ENCODE measurements at places on chromosomes 5 and 9.

DNA sequence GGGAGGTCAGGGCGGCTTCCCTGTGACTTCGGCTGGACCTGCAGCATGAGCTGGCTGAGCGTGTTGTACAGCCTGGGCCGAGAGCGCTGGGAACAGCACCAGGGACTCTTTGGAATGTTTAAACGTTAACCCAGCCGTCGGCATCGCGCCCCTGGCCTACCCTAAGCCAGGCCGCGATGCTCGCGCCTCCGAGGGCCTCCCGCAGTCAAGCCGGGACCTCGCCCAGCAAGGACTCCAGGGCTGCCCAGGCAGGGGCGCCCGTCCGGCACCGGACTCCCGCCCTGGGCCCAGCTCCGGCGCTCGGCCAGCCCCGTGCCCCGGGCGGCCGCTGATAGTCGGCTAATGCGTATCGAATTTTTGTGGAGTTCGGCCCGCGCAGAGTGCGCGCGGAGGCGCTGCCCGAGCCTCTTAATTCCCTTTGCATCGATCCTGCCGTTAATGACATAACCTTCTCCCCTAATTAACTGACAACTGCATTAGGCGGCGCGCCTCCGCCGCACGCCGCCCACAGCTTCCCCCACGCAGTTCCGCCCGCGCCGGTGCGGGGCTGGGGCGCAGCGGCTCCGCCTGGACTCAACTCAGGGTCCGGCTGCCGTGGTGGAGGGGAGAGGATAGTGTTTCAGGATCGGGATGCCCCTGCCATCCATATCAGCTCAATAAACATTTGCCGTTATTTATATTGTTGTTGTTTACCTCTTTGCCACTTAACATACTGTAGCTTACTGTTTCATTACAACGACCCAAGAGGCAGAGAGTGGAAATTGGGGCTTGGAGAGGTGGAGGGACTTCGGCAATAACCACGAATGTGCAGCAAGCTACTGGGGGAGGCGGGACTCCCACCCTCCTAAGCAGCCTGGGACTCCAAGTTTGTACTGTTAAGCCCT, 28.8 kb upstream of the CDC23 start:
- peak overlapping the region; percentile 19 for H3K4me3 ChIP-seq
- H3K27me3 ChIP-seq = no peaks in the 10 kb centered on the region
- no peak for DNase-seq

GRCh38 chr5:103724271-103724670, 161.7 kb upstream of the NUDT12 start:
- no peak for DNase-seq
- H3K4me1 ChIP-seq = no peaks in the 10 kb centered on the region
- no peak overlapping the region for H3K27ac ChIP-seq
- no peaks in the 10 kb centered on the region for H3K36me3 ChIP-seq

DNA sequence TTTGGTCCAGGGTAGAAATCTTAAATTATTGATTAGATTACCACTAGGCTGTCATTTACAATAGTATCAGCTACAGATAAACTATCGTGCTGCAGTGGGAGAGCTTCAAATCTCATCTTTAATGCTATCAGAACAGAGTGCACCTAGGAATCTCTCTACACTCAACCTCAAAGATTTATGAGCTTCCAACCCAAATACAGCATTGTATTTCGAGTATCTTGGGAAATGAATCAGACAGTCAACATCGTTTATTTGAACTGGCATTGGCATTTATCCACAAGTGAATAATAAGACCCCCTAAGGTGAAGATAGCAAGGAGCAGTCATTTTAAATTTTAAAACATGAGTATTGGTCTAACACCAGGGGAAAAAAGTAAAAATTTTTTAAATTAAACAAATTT, 1203.2 kb downstream of the CDH12 start:
- no peaks in the 10 kb centered on the region for H3K36me3 ChIP-seq
- no peak overlapping the region for H3K27ac ChIP-seq
- no peaks in the 10 kb centered on the region for H3K27me3 ChIP-seq
- H3K4me1 ChIP-seq = no peaks in the 10 kb centered on the region

DNA sequence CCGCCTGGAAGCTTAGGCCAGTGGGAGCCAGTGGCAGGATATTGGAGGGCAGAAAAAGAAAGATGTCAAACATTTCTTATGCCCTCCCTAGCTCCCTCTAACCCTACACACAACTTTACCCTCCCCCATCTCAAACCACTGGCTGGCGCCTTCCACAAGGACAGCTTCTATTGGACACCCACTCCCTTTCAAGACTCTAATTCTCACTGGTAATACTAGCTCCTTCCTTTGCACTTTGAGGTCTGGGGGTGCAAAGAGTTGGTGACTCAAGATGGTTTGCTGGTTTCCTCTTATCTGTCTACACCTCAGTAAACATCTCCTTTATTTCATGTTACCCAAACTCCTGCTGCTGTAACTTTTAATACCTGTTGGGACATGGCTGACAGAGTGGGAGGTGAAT, 11.6 kb upstream of the ITGA1 start:
- H3K4me1 ChIP-seq = no peaks in the 10 kb centered on the region
- no peak overlapping the region for H3K27ac ChIP-seq
- DNase-seq = no peak
- H3K4me3 ChIP-seq = no peak overlapping the region
- H3K36me3 ChIP-seq = no peaks in the 10 kb centered on the region
- H3K27me3 ChIP-seq = no peaks in the 10 kb centered on the region

- no peaks in the 10 kb centered on the region for H3K36me3 ChIP-seq
- no peak overlapping the region for H3K4me3 ChIP-seq
- H3K27ac ChIP-seq = peak overlapping the region; percentile 61
- H3K4me1 ChIP-seq = peaks cover 7% of the 10 kb centered on the region
- no peaks in the 10 kb centered on the region for H3K27me3 ChIP-seq
Observed at GRCh38 chr5:26482076-26482809, 556.1 kb downstream of the CDH9 start.

GRCh38 chr5:142977363-142978051, 207.3 kb downstream of the ARHGAP26 start:
- no peak for DNase-seq
- H3K27me3 ChIP-seq = no peaks in the 10 kb centered on the region
- no peaks in the 10 kb centered on the region for H3K36me3 ChIP-seq
- peak overlapping the region; percentile 62 for H3K27ac ChIP-seq

- H3K36me3 ChIP-seq = no peaks in the 10 kb centered on the region
- peak overlapping the region; percentile 3 for H3K4me3 ChIP-seq
- no peak for DNase-seq
- H3K4me1 ChIP-seq = no peaks in the 10 kb centered on the region
- H3K27ac ChIP-seq = peak overlapping the region; percentile 89
Observed at GRCh38 chr5:5164163-5164562, 24.0 kb downstream of the ADAMTS16 start.

DNA sequence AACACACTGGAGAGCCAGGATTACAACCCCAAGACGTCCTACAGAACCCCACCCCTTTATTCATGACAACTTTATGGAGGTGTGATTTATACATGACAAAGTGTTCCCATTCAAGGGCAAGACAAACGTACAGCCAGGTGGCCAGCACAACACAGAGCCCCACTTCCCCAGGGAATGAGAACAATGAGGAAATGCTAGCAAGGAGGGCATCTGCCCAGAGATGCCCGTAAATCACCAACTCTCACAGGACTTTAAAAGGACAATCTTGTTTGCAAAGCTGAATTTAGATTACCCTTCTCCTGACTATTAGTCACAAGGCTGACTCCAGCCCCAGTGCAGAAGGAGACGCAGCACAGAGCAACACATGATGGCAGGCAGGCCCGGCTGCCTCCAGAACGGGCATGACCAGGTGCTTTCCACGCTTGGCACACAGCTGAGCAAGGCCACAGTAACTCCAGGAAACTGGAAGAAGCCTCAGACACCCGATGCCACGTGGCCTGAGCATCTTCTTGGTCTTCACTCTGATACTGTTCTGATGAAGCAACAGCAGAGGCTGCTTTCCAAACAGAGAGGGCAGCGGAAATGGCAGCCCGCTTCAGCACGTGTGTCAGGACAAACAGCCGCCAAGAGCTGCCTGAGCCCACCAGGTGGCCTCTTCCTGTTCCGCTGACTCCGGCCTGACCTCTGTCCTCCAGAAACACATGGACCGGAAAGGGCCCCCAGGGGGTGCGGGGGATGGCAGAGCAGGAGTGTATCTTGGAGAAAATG, 51.4 kb downstream of the ROR2 start:
- no peaks in the 10 kb centered on the region for H3K36me3 ChIP-seq
- peaks cover 4% of the 10 kb centered on the region for H3K27me3 ChIP-seq
- DNase-seq = no peak

GRCh38 chr5:40813698-40814281, 15.6 kb upstream of the PRKAA1 start:
- no peak overlapping the region for H3K4me3 ChIP-seq
- no peaks in the 10 kb centered on the region for H3K36me3 ChIP-seq
- H3K4me1 ChIP-seq = no peaks in the 10 kb centered on the region
- DNase-seq = no peak
- no peak overlapping the region for H3K27ac ChIP-seq

DNA sequence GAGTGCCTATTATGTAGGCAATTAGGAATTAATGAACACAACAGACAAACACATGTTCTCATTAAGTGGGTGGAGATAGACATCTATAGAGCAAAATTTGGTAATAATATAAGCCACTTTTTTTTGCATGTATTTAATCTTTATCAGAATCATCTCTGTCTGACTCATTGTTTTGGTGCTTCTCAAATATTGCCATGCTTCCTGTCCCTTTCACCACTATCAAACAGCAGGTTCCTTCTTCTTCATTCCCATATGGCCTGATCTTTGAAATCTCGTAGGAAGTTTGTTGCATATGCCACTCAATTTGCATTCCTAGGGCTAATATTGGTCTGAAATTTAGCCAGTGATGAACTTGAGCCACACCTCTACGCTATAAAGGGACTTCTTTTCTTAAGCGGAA, 128.9 kb upstream of the SPEF2 start:
- no peaks in the 10 kb centered on the region for H3K36me3 ChIP-seq
- peaks cover 4% of the 10 kb centered on the region for H3K4me1 ChIP-seq
- H3K4me3 ChIP-seq = no peak overlapping the region
- no peak overlapping the region for H3K27ac ChIP-seq
- H3K27me3 ChIP-seq = no peaks in the 10 kb centered on the region

Measured in tibial nerve (tissue), 4 donors.